ENCODE measurements at places on chromosomes 11 and 22. TPM values are rescaled to one million over a fixed set of nuclear protein-coding genes. Genes with fewer than 3 reads are reported as not detected.

- no peaks in the 10 kb centered on the region for H3K4me1 ChIP-seq
- no peaks in the 10 kb centered on the region for H3K36me3 ChIP-seq
- H3K27ac ChIP-seq, result no peak overlapping the region
These were observed 234.3 kb upstream of the FOLH1 start for GRCh38 chr11:49442669-49443068.

GRCh38 chr11:74208507-74208906 lies 37.4 kb downstream of the PPME1 start:
- no peak for DNase-seq
- no peak overlapping the region for H3K27ac ChIP-seq
- H3K36me3 ChIP-seq, result peaks cover 7% of the 10 kb centered on the region
- no peaks in the 10 kb centered on the region for H3K27me3 ChIP-seq

- no peak for DNase-seq
- no peaks in the 10 kb centered on the region for H3K4me1 ChIP-seq
- H3K36me3 ChIP-seq, result no peaks in the 10 kb centered on the region
- no peak overlapping the region for H3K27ac ChIP-seq
- no peak overlapping the region for H3K4me3 ChIP-seq
These were observed 1.8 kb downstream of the LARGE2 start for GRCh38 chr11:45924036-45924915.

DNA sequence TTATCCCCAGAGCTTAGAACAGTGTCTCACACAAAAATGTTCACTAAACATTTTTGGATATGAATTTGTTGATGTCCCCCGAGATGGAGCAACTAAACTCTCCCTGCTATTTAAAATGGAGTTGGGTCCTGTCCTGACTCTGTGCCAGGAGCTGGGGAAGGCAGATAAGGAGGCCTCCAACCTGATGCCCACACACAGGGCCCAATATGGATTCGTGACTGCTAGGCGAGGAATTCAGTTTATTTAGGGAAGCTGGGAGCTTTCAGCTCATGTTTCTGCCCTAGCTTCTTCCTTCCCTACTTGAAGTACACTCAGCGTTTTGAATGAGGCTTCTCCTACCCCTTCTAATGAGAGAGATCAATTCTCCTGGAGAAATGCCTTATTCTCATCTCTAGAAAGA lies 373.0 kb upstream of the LARGE1 start:
- no peaks in the 10 kb centered on the region for H3K4me1 ChIP-seq
- DNase-seq, result no peak
- no peak overlapping the region for H3K27ac ChIP-seq
- no peaks in the 10 kb centered on the region for H3K27me3 ChIP-seq
- no peak overlapping the region for H3K4me3 ChIP-seq

DNA sequence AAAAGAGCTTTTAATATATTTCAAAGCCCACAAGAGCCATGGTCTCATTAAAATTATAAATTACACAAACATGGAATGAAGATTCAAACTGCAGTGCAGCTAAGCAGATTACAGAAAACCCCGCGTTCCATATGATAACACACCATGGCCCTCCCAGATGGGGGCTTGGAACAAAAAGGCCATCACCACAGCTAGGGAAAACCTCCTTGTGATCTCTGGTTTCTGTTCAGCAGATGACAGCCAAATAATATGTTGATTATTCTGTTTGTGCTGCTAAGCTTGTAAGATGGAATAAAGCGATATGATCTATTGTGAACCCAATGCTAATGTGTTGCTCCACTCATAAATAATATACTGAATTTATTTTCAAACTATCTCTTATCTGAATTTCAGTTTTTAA lies 28.5 kb downstream of the IMMP1L start:
- no peak for DNase-seq
- no peaks in the 10 kb centered on the region for H3K27me3 ChIP-seq
- H3K36me3 ChIP-seq, result no peaks in the 10 kb centered on the region
- H3K4me3 ChIP-seq, result no peak overlapping the region

Gene RBMXL2
- 0.51 TPM for total RNA-seq

Data from endothelial cell of umbilical vein (primary cell).